Calu3 (cell line): ENCODE measurements at places on chromosomes 3 and 15. TPM values are rescaled to one million over a fixed set of nuclear protein-coding genes. Genes with fewer than 3 reads are reported as not detected.

TCTA gene
- total RNA-seq: 33.6 and 35.6 TPM in 2 replicates

- H3K27ac ChIP-seq: no peak overlapping the region
- H3K36me3 ChIP-seq: peaks cover 17% of the 10 kb centered on the region
- no peak overlapping the region for H3K4me3 ChIP-seq
- no peak for DNase-seq
- H3K4me1 ChIP-seq: no peaks in the 10 kb centered on the region
Measured at GRCh38 chr15:89878323-89878722, 15.5 kb downstream of the AP3S2 start.

SUCNR1 gene
- total RNA-seq: 0.07 TPM in 1 of 2 replicates, not detected in the other

DNA sequence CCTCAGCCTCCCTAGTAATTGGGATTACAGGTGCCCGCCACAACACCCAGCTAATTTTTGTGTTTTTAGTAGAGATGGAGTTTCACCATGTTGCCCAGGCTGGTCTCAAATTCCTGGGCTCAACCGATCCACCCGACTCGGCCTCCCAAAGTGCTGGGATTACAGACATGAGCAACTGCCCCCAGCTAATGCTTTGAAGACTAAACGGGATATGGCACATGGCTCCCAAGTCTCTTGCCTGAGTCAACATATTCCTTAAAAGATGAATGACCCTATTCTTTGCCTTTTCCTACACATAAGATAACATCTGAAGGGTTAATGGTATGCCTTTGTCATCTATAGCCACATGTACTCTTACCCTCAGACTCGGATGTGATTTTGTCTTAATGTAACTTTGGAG, 38.4 kb upstream of the NEDD4 start:
- H3K4me1 ChIP-seq: peaks cover 35% of the 10 kb centered on the region
- H3K27ac ChIP-seq: no peak overlapping the region
- no peak overlapping the region for H3K4me3 ChIP-seq
- no peak for DNase-seq
- no peaks in the 10 kb centered on the region for H3K27me3 ChIP-seq

DNA sequence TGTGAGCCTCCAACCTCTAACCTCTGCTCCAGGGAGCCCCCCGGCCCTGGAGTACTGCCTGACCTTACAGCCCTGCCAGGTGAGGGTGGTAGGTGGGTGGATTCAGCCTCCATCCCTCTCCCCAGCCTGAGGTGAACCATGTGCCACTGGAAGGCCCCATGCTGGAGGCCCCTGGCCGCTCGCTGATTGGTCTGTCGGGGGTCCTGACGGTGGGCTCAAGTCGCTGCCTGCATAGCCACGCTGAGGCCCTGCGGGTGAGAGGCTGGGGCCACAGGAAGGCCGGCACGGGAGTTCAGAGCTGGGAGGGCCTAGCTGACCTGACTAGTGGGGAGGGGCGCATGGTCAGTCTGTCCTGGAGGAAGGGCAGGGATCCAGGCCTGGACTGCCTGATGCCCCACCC, 19.1 kb downstream of the NT5DC2 start:
- no peak overlapping the region for H3K27ac ChIP-seq
- H3K36me3 ChIP-seq: no peaks in the 10 kb centered on the region
- H3K27me3 ChIP-seq: peaks cover 51% of the 10 kb centered on the region
- no peak overlapping the region for H3K4me3 ChIP-seq
- DNase-seq: no peak

- no peak for DNase-seq
- H3K4me1 ChIP-seq: peaks cover 10% of the 10 kb centered on the region
- no peak overlapping the region for H3K27ac ChIP-seq
- H3K27me3 ChIP-seq: no peaks in the 10 kb centered on the region
- H3K4me3 ChIP-seq: no peak overlapping the region
- no peaks in the 10 kb centered on the region for H3K36me3 ChIP-seq
Measured at GRCh38 chr3:39705351-39705900, 104.0 kb upstream of the MYRIP start.

DNA sequence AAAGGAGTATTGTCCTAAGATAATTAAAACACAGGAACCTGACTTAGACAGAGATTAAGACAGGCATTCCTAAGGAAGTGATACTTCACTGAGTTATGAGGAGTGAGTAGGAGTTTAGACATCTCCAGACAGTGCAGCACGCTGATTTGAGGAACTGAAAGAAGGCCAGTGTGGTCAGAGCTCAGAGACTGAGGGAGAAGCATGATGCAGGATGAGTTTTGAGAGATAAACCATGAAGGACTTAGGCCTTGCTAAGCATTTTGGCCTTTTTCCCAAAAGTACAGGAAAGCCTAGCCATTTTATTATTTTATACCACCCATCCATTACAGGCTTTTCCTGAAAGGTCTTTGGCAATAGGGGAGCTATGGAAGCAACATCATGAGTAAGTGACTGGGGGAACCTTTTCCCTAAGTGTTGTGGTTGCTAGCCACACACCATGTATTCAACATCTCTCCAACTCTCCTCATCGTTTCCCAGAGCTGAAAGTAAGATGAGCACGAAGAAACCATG, 375.6 kb upstream of the TPRG1 start:
- H3K36me3 ChIP-seq: peaks cover 4% of the 10 kb centered on the region
- no peaks in the 10 kb centered on the region for H3K4me1 ChIP-seq
- no peaks in the 10 kb centered on the region for H3K27me3 ChIP-seq
- no peak overlapping the region for H3K27ac ChIP-seq
- DNase-seq: no peak
- no peak overlapping the region for H3K4me3 ChIP-seq

DNA sequence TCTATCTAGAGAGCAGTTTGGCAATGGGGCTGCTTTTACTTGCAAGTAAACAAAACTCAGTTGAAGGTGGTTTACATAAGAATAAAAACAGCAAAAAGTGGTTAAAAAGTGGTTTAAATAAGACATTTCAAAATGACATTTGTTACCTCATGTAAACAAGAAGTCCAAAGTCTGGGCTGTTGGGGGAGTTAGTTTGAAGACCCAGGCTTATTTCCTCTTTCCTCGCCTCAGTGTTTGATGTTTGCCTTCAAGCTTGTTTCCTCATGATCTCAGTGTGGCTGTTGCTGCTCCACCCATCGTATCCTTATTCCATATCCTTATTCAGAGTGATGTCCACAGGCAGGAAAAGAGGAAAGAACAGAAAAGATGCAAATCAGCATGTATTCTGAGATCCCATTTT, 15.2 kb downstream of the CGNL1 start:
- no peak for DNase-seq

LEKR1 gene
- total RNA-seq: 4.5 and 5.1 TPM in 2 replicates

DNA sequence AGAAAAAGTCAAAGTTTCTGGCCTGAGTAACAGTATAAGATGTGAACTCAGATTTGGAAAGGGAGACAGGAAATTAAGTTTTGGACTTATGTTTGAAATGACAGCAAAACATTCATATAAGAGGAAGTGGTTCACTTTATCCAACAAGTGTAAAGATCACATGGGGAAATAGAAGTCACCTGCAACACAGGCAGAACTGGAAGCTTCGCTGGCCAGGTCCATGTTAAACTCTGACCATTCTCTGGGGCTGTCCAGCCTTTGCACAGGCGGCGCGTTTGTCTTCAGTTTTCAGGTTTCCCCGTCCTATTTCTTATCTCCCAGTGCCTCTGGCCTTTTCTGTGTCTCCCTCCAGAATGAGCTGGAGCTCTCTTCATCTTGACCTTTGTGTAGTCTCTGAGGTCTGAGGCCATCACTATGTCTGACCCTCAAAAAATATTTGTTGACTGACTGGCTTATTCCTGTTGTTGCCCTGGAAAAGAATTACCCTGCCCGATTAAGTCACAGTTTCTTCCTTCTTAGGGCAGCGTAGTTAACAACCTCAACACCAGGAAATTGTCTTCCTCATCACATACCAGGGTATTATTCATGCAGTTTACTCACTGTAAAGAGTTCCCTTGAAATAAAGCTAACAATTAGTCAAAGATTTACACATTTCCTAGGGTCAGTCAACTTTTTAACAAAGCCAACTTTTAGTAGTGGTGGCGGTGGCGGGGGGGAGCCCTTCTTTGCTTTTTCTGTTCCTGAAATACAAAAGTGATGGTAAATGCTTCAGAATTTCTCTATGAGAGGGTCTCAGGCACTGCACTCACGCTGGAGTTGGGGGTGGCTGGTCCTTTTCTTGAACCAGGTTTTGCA, 959 bp upstream of the RASA2 start:
- H3K27me3 ChIP-seq: no peaks in the 10 kb centered on the region
- peak overlapping the region; percentile 87 for H3K4me3 ChIP-seq
- H3K27ac ChIP-seq: peak overlapping the region; percentile 96

NANOGP8 gene
- not detected in 2 replicates for total RNA-seq

EIF4G1 gene
- total RNA-seq: 662 and 673 TPM in 2 replicates

- peaks cover 59% of the 10 kb centered on the region for H3K4me1 ChIP-seq
- H3K27me3 ChIP-seq: no peaks in the 10 kb centered on the region
- H3K4me3 ChIP-seq: no peak overlapping the region
- H3K27ac ChIP-seq: peak overlapping the region; percentile 61
- H3K36me3 ChIP-seq: peaks cover 21% of the 10 kb centered on the region
Measured at GRCh38 chr3:37963016-37963415, 27.6 kb upstream of the VILL start.

GRCh38 chr3:3836845-3837244, 37.6 kb downstream of the LRRN1 start:
- H3K4me3 ChIP-seq: no peak overlapping the region
- no peaks in the 10 kb centered on the region for H3K4me1 ChIP-seq
- no peak overlapping the region for H3K27ac ChIP-seq
- no peaks in the 10 kb centered on the region for H3K27me3 ChIP-seq
- H3K36me3 ChIP-seq: no peaks in the 10 kb centered on the region

DNA sequence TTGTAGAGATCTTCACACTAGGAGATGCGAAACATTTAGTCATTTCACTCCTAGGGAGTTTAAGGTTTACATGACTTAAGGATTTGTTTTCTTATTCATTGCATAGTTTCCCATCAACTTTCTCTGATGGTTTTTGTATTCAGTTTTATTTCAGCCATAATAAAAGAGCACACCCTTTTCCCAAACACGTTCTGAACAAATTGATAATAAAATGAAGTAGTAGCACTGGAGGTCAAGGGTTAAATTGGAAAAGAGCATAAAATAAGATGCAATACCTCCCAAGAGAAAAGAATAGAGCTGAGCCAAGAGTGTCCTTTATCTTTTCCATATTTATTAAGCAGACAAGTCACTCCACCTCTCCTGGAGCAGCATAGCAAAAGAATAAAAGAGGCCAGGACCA, 104.9 kb downstream of the SYNPR start:
- H3K36me3 ChIP-seq: no peaks in the 10 kb centered on the region
- no peak for DNase-seq
- no peak overlapping the region for H3K4me3 ChIP-seq
- H3K27me3 ChIP-seq: peaks cover 13% of the 10 kb centered on the region

GRCh38 chr3:46571684-46572083, 5.6 kb upstream of the LRRC2 start:
- H3K27ac ChIP-seq: no peak overlapping the region
- DNase-seq: no peak
- no peak overlapping the region for H3K4me3 ChIP-seq
- H3K4me1 ChIP-seq: no peaks in the 10 kb centered on the region
- H3K27me3 ChIP-seq: peaks cover 16% of the 10 kb centered on the region

DNA sequence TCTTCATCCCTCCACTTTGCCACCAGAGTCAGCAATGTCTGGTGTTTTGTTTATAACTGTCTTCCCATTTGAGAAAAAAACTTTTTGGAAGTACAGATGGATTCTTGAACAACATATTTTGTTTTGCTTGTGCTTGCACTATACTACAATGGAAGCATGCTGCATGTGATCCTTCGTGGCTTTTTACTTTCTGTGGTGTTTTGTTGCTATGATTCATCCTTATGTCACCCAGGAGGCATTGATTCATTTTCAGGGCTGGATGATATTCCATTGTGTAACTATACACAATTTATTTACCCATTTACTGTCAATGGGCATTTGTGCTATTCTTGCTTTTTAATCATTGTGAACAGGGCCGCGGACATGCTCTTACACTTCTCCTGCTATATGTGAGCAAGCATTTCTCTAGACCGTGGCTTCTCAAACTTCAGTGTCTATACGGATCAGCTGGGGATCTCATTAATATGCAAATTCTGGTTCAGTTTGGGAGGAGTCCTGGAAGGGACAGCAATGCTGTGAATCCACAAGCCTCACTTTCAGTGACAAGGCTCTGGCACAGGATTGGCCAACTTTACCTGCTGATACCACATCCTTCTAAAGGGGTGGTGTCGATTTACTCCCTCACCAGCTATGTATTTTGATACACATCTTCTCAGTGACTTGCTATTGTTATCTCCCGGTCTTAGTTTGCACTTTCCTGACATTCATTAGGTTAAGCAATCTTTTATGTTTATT, 65.9 kb downstream of the POLR2M start:
- H3K36me3 ChIP-seq: no peaks in the 10 kb centered on the region
- no peak overlapping the region for H3K27ac ChIP-seq
- H3K4me1 ChIP-seq: peaks cover 10% of the 10 kb centered on the region

GRCh38 chr3:42894698-42895579, 11.0 kb upstream of the ZNF662 start:
- no peaks in the 10 kb centered on the region for H3K36me3 ChIP-seq
- no peaks in the 10 kb centered on the region for H3K27me3 ChIP-seq
- H3K27ac ChIP-seq: no peak overlapping the region
- peaks cover 27% of the 10 kb centered on the region for H3K4me1 ChIP-seq

DNA sequence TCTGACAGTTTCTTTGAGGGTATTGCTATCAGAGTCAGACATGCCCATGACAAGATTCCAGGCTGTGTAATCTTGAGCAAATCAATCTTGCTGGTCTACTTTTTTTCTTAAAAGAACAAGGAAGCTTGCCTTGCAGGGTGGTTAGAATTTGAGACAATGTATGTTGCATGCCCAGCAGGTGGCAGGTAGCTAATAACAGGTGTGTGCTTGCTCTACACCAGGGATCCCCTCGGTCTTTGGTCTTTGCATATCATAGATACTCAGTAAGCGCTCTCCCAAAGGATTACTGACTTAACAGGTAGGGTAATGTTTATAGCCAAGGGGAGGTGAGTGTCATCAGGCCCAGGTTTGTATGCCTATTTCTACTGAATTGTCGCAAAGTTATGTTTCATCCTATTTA, 37.3 kb downstream of the CACNA1D start:
- no peak overlapping the region for H3K27ac ChIP-seq
- DNase-seq: peak; percentile 57
- no peaks in the 10 kb centered on the region for H3K36me3 ChIP-seq
